ENCODE measurements at places on chromosomes 11 and 22.

- no peak for DNase-seq
Observed at GRCh38 chr11:132057266-132057665, 686.9 kb downstream of the NTM start.

GRCh38 chr11:132941024-132941646, 591.2 kb downstream of the OPCML start:
- peak; percentile 23 for DNase-seq

DNA sequence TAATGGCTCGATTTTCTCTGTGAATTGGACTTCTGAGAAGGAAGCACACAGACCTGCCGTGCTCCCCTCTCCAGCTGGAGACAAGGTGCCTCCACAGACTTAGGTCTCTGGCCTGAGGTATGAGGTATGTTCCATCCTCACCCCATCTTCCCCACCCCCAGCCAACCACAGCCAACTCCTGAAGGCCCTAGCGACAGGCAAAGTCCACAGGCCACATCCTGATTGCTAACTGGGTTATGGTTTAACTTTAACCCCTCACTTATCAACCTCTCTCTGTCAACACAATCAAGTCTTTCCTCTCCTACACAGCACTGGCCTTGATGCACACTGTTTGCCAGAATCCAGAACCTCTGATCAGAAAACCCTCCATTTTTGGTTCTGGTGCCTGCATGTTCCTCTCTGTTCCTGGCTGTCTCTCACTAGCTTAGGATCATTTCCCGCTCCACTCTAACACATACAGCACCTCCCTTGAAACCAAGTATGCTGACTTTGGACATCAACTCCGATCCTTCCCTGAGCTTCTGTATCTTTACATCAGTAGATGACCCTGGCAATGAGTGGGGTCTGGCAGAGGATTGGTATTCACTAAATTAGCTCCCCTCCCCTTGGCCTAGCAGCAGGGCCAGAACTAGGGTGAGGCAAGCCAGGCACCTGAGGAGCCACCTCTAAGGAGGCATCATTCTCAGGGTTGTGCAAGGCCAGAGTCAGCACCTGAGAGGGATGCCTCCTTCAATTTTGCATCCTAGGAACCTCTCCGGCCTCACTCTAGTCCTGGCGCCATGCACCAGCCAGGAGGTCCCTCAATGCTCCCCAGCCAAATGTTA, 22.0 kb downstream of the JAML start:
- DNase-seq = no peak

DNA sequence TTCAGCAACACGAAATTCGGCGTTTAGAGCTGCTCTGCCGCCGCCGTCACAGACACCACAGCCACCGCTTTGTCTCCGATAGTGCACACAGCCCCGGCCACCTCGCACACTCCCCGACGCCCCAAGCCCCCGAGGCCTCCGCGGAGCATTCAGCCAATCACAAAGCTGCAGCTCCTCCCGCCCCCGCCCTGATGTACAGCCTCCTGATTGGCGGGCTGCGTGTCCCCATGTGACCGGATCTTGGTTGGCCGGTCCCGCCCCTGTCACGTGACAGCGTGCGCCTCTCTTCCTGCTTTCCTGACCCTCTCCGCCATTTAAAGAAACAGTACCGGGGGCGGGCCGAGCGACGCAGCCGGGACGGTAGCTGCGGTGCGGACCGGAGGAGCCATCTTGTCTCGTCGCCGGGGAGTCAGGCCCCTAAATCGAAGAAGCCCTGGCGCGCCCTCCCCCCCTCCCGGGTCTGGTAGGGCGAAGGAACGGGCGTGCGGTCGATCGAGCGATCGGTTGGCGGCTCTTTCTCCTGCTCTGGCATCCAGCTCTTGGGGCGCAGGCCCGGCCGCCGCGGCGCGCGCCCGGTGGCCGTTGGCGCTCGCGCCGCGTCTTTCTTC, at the start of gene TUG1:
Gene TUG1 (plus strand): TSS at position 342 of the 608 bp plus-strand sequence.
- peak; percentile 95 for DNase-seq

GRCh38 chr22:44759430-44760310, 7.3 kb downstream of the ARHGAP8 start:
- no peak for DNase-seq

GRCh38 chr22:41264408-41264941, 21.5 kb downstream of the RANGAP1 start:
- no peak for DNase-seq

- no peak for DNase-seq
Observed at GRCh38 chr22:17944256-17944655, 80.1 kb downstream of the MICAL3 start.

DNA sequence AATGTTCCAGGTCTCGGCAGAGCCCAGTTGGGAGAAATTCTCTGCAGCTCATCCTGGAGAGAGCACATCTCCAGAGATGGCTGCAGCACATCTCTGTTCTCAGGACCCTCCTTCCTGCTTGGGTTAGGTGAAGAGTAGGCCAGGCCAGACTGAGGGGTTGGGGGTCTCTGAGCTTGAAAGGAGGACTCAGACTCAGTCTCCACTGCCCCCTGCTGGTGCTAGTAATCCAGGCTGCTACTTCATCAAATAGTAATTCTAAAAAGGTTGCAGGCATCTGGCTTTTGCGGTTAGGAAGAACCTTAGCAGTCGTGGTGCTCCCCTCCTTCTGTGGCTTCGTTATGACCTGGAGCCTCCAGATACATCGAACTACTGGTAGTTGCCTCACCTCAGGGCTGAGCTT, 9.7 kb downstream of the TUB start:
- DNase-seq = peak; percentile 72

- DNase-seq = no peak
Observed at GRCh38 chr11:47051217-47051616, 114.7 kb downstream of the CSTPP1 start.

DNA sequence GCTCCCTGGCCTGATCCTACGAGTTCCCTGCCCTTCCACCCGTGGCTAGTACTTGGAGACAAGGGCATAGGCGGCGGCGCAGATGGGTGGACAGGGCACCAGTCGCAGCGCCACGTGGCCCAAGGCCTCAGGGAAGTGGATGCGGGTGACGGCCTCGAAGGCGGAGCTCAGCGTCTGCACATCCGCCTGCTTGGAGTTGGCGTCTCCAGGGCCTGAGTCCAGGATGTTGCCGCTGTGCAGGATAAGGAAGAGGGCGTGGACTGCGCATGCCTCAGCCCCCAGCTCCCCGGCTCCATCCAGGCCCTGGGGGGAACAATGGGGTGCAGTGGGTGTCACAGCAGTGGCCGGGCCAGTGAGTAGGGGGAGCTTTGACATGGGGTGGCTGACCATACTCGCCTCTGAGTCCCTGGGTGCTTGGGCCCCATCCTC, 6.6 kb downstream of the PITPNM1 start:
- DNase-seq = no peak

- no peak for DNase-seq
Observed at GRCh38 chr22:42855211-42855610, 1.9 kb downstream of the ARFGAP3 start.

DNA sequence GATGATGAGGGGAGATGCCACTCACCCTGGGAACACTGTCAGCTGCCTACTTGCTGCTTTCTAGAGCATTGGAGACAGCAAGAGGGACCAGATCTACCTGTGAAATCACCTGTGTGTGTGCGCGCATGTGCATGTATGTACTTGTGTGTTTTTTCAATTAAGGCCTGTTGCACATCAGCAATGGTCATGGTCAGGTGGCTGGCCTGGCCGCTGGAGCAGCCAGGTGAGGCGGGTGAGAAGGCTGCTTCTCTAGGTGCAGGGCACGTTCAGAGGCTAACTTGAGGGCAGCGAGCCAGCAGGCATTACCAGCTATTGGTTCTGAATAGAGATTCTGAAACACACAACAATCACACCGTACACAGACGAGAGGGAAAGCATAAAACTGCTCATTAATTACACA, 65.1 kb downstream of the PARVG start:
- DNase-seq = no peak

GRCh38 chr11:110059706-110060463, 33.3 kb upstream of the ZC3H12C start:
- DNase-seq = no peak

DNA sequence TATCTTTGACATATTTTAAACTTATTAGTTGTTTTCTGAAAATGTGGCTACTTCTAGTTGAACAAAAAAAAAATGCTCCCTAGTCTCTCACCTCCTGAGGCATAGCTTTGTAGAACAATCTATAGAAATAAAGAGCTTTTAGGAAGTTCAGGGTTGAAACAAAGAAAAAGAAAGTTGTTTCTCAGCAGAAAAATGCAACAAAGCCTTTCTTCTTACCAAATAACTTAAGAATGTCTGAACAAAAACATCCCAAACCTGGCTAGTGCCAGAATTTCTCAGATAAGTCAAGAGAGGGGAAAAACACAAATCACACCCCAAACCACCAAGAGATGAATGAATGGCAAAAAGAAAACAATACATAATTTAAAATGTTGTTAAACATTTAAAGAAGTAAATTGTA, 114.1 kb downstream of the MAML2 start:
- DNase-seq = no peak

- DNase-seq = no peak
Observed at GRCh38 chr22:46688949-46689348, 49.1 kb downstream of the CERK start.

DNA sequence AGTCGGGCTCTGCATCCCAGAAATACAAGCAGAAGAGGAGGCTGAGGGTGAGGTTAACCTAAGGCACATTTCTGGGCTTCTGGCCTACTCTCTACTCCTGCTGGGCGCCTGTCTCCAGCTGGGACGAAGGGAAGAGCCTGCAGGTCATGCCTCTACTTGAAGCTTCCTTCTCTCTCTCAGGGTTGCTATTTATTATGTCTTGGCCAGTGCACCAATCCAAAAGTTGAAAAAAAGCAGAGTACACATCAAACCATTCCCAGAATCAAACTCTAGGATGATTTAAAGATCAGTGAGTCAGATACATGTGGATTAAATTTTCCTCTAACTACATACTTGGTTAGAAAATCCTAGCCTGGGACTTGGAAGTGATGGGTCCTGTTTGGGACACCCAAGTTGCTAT, 60.2 kb upstream of the CDON start:
- DNase-seq = no peak

DNA sequence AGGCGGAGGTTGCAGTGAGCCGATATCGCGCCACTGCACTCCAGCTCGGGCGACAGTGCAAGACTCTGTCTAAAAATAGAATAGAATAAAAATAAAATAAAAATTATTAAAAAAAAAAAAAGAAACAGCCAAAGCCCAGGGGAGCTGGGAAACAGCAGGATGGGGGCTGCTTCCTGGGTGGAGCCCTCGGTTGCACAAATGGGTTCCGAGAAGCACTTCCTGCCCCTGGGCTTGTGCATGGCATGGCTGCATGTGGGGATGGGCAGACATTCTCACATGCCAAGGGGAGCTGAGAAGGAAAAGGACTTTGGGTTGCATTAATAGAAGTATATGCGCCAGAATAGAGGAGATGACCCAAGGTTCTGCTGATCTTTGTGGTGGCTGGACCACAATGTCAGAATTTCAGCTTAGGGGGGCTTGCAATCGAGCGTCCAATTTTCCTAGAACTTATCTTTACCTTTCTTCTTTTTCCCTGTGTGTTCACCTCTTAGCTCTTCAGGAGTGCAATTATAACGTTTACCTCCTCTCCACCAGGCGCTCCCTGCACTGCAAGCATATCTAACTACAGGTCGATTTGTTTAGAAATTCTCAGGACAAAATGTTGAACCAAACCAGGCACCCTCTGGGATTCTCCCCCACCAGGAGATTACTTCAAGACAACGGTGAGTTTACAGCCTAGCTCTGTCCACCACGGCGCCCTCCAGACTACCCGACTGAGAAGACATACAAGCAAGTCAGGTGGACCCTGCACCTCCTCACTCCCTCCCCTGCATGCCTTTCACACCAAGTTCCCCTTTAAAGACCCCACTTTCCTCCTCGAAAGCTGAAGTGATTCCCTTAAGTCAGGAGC, 53.2 kb downstream of the SHISAL1 start:
- DNase-seq = no peak

DNA sequence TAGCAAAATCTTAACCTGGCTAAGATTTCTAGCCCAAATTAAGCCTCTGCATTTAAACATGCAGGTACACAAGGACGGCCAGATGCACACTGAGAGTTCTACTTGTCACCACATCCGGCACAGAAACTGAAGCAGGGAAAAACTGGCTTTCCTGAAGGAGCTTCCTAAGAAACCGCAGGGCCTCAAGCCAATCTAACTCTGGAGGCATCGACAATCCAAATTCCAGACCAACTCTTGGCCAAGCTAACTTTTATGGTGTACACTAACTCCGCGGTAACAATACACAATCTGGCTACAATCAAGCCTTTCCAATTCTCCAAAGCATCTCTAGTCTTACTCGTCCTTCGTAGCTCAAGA, 1.2 kb downstream of the MSANTD2 start:
- DNase-seq = no peak

DNA sequence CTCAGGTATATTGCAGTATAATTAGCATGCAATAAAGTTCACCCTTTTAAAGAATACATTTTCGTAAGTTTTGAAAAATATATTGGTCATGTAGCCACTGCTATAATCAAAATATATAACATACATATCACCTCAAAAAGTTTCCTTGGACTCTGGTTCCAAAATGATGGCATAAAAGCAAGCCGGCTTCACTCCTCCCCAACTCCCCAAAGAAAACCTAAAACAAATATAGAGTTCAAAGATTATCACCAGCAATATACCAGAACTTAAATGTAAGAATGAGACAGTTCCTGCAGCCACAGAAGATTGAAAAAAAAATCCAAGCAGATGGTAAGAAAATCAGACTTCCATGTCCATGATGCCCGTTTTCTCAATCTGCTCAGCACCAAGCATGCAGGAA, 104.3 kb downstream of the APIP start:
- DNase-seq = no peak

DNA sequence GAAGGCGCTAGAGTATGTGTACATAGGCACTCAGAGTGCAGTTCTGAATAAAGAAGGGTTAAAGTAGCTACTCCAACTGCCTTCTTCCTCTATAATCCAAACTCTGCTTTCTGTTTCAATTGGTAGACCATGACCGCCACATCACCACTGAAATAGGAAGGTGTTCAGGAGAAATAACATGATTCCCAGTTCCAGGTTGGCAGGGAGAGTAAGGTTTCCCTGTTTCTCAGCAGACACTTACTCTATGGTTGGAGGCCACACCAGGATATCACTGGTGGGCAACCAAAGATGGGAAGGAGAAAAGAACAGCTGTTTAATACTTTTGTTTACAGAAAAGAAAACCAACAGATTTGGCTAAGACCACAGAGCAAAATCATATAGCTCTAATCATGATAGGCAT, 37.9 kb downstream of the PAK1 start:
- DNase-seq = no peak

- no peak for DNase-seq
Observed at GRCh38 chr22:37811867-37812266, 4.1 kb downstream of the GCAT start.

DNA sequence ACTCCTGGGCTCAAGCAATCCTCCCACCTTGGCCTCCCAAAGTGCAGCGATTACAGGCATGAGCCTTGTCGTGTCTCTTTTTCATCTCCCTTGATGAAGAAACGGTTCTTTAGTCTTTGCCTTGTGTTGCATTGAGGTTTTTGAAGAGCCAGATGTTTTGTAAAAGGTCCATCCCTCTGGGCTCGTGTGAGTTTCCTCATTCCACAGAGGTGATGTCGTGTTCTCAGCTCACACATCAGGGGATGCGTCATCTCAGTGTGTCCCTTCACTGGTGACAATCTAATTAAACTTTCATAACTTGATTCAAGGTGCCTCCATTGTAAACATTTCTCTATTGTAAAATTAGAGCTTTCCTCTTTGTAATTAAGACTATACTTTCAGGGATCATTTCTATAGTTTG, 29.7 kb upstream of the TEF start:
- no peak for DNase-seq

Data from neuronal stem cell (in vitro differentiated cells).